ENCODE measurements at places on chromosomes 16 and 17.

GRCh38 chr16:23640615-23640930 is 537 bp downstream of the PALB2 start:
- peak overlapping the region; percentile 93 for H3K4me3 ChIP-seq
- H3K27ac ChIP-seq = peak overlapping the region; percentile 75
- no peaks in the 10 kb centered on the region for H3K27me3 ChIP-seq
- peaks cover 21% of the 10 kb centered on the region for H3K36me3 ChIP-seq
- no peak for DNase-seq
- H3K4me1 ChIP-seq = peaks cover 21% of the 10 kb centered on the region

GRCh38 chr17:63774969-63775265 is 947 bp downstream of the DDX42 start:
- peak overlapping the region; percentile 6 for H3K27ac ChIP-seq
- H3K4me1 ChIP-seq = peaks cover 65% of the 10 kb centered on the region
- H3K36me3 ChIP-seq = peaks cover 32% of the 10 kb centered on the region

GRCh38 chr17:76485569-76485968 is 15.7 kb downstream of the RHBDF2 start:
- peaks cover 9% of the 10 kb centered on the region for H3K36me3 ChIP-seq
- no peak overlapping the region for H3K4me3 ChIP-seq
- peaks cover 13% of the 10 kb centered on the region for H3K4me1 ChIP-seq
- H3K27ac ChIP-seq = no peak overlapping the region
- no peak for DNase-seq
- H3K27me3 ChIP-seq = no peaks in the 10 kb centered on the region

- H3K36me3 ChIP-seq = no peaks in the 10 kb centered on the region
- no peak overlapping the region for H3K27ac ChIP-seq
- H3K4me1 ChIP-seq = peaks cover 19% of the 10 kb centered on the region
- DNase-seq = no peak
- no peak overlapping the region for H3K4me3 ChIP-seq
Measured at GRCh38 chr17:82989881-82990280, 89.5 kb upstream of the METRNL start.

- H3K27me3 ChIP-seq = no peaks in the 10 kb centered on the region
- H3K4me3 ChIP-seq = no peak overlapping the region
- H3K4me1 ChIP-seq = no peaks in the 10 kb centered on the region
- DNase-seq = no peak
- peaks cover 27% of the 10 kb centered on the region for H3K36me3 ChIP-seq
Measured at GRCh38 chr17:83032781-83033180, 46.6 kb upstream of the METRNL start.

DNA sequence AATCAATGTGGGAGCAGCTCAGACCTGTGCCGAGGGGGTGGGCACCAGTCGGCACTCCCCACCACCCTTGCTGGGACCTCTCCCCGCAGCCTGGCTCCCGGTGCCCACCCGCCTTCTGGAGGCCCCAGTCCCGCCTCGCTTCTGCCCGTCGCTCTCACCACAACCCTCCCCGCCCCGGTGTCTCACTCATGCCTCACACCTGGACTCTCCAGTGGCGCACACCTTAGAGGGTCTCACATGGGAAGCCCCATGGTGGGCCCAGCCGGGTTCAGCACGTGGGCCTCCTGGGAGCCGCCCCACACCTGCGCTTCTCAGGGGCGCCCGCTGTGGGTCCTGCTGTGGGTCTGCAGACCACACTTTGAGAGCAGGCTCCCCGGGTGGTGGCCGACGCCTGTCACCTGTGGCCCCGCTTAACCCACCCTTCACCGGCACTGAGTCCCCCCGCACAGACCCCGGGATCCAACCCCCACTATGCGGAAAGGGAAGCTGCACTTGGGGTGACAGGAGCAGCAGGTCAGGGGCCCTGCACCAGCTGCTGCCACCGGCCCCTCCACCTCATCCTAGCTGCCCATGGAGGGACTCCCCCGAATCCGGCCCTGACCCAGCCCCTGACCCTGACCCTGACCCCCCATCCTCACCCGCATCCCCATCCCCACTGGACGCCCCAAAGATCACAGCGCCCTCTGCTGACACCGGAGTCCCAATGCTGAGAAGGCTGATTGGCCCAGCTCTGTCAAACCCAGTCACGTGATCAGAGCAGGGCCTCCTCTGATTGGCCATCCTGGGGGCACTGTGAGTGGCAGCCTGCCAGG is 27.4 kb upstream of the SLC38A10 start:
- no peak overlapping the region for H3K27ac ChIP-seq
- H3K4me1 ChIP-seq = no peaks in the 10 kb centered on the region
- H3K36me3 ChIP-seq = no peaks in the 10 kb centered on the region
- H3K27me3 ChIP-seq = no peaks in the 10 kb centered on the region

DNA sequence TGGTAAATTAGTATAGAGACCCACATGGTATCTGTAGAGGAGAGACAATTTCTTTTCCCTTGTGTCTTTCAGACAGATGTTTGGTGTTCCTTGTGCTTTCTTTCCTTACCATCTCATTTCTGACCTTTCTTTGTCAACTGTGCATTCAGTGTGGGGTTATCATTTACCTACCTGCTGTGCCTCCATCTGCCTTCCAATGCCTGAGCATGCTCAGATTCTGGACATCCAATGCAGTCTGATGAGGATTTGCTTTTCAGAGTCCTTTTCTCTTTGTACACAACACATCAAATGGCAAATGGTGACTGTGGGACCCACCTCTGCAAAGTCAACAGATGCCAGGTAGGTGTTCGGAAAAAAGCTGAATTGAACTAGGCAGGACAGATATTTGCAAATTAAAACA is 364.8 kb downstream of the CA10 start:
- H3K27ac ChIP-seq = no peak overlapping the region
- no peak for DNase-seq
- no peak overlapping the region for H3K4me3 ChIP-seq

DNA sequence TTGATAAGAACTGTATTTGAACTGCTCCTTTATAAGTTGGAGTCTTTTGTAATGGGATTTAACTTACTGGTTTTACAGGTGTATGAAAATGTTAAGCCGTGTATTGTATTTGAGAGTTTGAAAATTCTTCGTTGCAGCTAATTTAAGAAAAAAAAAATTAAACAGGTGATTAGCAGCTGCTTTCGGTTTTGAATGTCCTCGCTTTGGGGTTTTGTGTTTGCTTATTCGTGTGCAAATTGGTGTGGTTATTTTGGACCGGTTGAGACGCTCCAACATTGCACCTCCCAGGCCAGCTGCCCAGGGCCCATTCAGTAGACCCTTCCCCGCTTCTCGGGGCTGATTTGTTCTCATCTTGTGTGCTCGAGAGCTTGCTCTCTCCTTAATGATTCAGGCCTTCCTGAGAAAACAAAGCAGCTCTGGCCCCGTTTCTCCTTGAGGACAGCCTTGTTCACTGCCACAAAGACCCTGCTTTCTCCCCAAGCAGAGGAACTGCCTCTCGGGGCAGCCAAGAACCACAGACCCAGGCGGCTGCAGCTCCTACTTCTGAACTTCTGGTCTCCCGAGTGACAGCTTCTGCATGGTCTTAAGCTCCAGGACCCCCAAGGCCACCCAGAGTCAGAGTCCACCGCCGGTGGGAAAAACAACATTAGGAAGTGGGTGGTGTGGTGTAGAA is 100.5 kb downstream of the MSI2 start:
- no peak overlapping the region for H3K4me3 ChIP-seq
- no peaks in the 10 kb centered on the region for H3K36me3 ChIP-seq
- H3K27ac ChIP-seq = no peak overlapping the region
- H3K4me1 ChIP-seq = peaks cover 25% of the 10 kb centered on the region
- DNase-seq = no peak

DNA sequence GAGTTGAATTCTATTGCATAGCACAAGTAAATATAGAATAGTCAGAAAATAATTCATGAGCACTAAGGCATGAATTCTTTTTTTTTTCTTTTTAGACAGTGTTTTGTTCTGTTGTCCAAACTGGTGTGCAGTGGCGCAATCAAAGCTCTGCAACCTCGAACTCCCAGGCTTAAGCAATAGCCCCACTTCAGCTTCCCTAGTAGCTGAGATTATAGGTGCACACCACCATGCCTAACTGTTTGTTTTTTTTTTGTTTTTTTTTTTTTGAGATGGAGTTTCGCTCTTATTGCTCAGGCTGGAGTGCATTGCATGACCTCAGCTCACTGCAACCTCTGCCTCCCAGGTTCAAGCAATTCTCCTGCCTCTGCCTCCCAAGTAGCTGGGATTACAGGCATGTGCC is 16.6 kb downstream of the TUBD1 start:
- H3K4me3 ChIP-seq = no peak overlapping the region
- H3K27ac ChIP-seq = no peak overlapping the region
- H3K4me1 ChIP-seq = no peaks in the 10 kb centered on the region
- DNase-seq = no peak

- no peak within 1 kb of the TSS for H3K27ac ChIP-seq
- H3K36me3 ChIP-seq = no peaks in the 10 kb centered on the region
- H3K27me3 ChIP-seq = peaks cover 39% of the 10 kb centered on the region
- H3K4me3 ChIP-seq = no peak within 1 kb of the TSS
Measured at GRCh38 chr16:88382491-88383400, at the start of gene ZNF469. Gene ZNF469 (plus strand): TSS chr16:88382959. CDS start chr16:88427471, 44,512 bp downstream.

- H3K4me3 ChIP-seq = peak overlapping the region; percentile 68
- peak; percentile 60 for DNase-seq
- H3K27me3 ChIP-seq = no peaks in the 10 kb centered on the region
Measured at GRCh38 chr17:65099941-65100315, 37.2 kb upstream of the RGS9 start.

DNA sequence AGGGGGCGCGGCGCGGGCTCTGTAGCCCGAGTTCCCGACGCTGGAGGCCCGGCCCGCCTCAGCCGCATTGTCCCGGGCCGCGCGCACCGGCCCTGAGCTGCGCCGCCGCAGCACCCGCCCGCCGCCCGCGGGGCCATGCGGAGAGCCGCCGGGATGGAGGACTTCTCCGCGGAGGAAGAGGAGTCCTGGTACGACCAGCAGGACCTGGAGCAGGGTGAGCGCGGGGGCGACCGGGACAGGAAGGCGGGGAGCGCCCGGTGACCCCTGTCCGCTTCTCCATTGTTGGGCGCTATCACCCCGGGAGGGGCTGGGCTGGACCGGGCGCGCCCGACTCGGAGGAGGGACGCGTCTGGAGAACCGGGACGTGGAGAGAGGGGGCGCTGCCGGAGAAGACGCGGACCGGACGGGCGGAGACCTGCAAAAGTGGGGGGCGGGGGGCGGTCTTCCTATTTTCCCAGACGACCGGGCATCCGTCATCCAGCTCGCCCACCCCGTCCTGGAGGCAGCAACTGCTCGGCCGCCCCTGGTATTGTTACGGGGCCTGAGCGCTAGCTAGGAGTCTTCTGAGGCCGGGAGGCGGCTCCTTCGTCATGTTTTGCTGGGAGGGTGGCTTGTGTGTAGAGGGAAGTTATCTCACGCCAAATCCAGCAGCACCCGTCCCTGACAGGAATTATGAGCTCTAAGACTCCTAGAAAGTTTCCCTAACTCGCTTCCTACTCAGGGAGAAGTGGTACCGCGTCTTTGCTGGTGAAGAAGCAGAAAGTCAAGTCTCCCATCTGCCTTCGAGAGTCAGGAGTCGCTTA is 678 bp downstream of the CDR2L start:
- H3K4me1 ChIP-seq = peaks cover 18% of the 10 kb centered on the region
- peak; percentile 13 for DNase-seq
- H3K27ac ChIP-seq = no peak overlapping the region
- H3K27me3 ChIP-seq = peaks cover 7% of the 10 kb centered on the region
- H3K36me3 ChIP-seq = no peaks in the 10 kb centered on the region

DNA sequence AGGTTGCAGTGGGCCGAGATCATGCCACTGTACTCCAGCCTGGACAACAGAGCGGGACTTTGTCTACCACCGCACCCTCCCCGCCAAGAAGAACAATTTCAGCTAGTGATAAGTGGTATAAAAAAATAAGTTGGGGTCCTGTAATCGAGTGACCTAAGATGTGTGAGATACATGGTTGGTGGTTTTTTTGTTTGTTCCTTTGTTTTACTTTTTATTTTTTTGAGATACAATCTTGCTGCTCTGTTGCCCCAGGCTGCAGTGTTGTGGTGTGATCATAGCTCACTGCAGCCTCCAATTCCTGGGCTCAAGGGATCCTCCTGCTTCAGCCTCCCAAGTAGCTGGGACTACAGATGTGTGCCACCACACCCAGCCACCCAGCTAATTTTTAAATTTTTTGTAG is 58.7 kb downstream of the PITPNC1 start:
- no peak overlapping the region for H3K4me3 ChIP-seq
- no peaks in the 10 kb centered on the region for H3K27me3 ChIP-seq
- H3K36me3 ChIP-seq = no peaks in the 10 kb centered on the region
- H3K27ac ChIP-seq = peak overlapping the region; percentile 72

DNA sequence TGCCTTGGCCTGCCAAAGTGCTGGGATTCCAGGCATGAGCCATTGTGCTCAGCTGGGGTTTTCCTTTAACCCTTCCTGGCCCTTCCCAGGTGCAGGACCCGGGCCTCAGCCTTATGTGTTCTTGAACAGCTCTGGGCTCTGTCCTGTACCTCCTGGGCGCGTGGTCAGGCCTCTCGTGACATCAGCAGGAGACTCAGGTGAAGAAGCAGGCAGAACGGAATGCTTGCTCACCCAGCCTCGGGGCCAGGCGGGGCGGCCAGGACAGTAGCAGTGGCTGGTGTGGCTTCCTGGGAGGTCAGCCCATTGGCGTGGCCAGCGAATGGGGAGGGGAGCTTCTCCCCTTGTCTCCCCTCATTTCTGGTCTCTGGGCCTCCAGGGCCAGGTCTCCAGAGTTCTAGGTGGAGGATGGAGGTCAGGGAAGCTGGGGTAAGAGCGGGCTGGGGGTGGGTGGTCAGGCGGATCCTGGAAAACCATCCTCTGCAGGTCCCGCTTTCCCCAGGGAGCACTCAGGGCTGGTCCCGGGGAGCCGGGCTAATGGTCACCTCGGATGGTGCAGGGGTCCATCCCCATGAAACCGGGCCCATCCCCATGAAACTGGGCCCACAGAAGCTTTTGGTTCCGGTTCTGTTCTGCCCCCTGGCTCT is 281.5 kb downstream of the SEC14L1 start:
- H3K4me3 ChIP-seq = no peak overlapping the region
- peak overlapping the region; percentile 30 for H3K27ac ChIP-seq
- no peak for DNase-seq
- H3K4me1 ChIP-seq = peaks cover 92% of the 10 kb centered on the region

GRCh38 chr16:23866621-23867020 is 30.8 kb downstream of the PRKCB start:
- no peaks in the 10 kb centered on the region for H3K27me3 ChIP-seq
- H3K27ac ChIP-seq = no peak overlapping the region
- peaks cover 52% of the 10 kb centered on the region for H3K4me1 ChIP-seq
- no peak overlapping the region for H3K4me3 ChIP-seq

DNA sequence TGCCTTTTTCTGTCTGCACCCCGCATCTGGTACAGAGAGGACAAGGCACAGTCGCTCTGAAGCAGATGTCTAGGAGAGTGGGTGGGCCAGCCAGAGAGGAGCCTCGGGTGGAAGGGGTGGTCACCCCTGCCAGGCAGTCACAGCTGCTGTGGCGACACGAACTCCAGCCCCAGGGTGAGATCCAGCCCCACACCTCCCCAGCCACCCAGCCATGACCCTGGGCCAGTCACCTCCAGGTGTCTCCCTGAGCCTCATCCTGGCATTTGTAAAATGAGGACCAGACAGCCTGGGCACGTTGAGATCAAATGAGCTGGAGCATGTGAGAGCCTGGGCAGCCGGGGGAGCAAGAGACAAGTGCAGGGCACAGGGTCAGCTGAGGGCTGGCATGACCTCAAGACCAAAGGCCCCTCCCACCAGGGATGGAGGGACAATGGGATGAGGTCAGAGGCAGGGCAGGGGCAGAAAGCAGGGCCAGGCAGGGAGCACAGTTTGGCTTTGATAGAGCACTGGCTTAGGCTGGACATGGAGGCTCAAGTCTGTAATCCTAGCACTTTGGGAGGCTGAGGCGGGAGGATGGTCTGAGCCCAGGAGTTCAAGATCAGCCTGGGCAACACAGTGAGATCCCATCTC is 7.7 kb downstream of the ADAM11 start:
- no peak overlapping the region for H3K4me3 ChIP-seq
- H3K4me1 ChIP-seq = no peaks in the 10 kb centered on the region
- no peak for DNase-seq
- no peaks in the 10 kb centered on the region for H3K36me3 ChIP-seq

- peaks cover 11% of the 10 kb centered on the region for H3K36me3 ChIP-seq
- H3K4me1 ChIP-seq = peaks cover 90% of the 10 kb centered on the region
- H3K27ac ChIP-seq = peak overlapping the region; percentile 94
- DNase-seq = peak; percentile 68
- no peaks in the 10 kb centered on the region for H3K27me3 ChIP-seq
Measured at GRCh38 chr17:49748223-49748622, 15.7 kb downstream of the FAM117A start.

Data from CD4-positive, alpha-beta T cell (primary cell).